ENCODE measurements at places on chromosomes 2 and 18.

GRCh38 chr2:31324016-31324633 is 90.2 kb downstream of the EHD3 start:
- DNase-seq: no peak

DNA sequence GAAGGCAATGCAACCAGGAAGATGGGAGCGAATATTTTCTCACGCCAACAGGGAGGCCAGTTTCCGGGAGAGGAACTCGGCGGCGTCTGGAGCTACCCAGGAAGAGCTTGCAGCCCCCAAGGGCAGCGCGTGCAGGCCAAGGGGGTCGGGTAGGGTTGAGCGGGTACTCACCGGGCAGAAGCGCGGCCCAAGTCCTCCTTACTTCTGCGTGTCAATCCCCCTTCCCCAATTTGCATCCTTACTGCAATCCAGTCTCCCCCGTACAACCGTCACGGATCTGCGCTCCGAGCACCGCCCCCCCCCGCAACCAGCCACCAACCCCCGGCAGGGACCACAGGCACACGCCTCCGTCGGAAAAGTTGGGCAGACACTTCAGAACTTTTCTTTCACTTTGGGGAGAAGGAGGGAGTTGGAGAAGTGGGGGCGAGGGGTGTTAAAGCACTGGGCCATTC is 1.3 kb downstream of the ATP8B1 start:
- no peak for DNase-seq

GRCh38 chr18:12336887-12337286 is 28.8 kb downstream of the TUBB6 start:
- no peak for DNase-seq

- DNase-seq: no peak
Observed at GRCh38 chr18:48926420-48926857, 24.3 kb downstream of the SMAD7 start.

- no peak for DNase-seq
Observed at GRCh38 chr18:31566576-31567306, 24.9 kb upstream of the TTR start.

DNA sequence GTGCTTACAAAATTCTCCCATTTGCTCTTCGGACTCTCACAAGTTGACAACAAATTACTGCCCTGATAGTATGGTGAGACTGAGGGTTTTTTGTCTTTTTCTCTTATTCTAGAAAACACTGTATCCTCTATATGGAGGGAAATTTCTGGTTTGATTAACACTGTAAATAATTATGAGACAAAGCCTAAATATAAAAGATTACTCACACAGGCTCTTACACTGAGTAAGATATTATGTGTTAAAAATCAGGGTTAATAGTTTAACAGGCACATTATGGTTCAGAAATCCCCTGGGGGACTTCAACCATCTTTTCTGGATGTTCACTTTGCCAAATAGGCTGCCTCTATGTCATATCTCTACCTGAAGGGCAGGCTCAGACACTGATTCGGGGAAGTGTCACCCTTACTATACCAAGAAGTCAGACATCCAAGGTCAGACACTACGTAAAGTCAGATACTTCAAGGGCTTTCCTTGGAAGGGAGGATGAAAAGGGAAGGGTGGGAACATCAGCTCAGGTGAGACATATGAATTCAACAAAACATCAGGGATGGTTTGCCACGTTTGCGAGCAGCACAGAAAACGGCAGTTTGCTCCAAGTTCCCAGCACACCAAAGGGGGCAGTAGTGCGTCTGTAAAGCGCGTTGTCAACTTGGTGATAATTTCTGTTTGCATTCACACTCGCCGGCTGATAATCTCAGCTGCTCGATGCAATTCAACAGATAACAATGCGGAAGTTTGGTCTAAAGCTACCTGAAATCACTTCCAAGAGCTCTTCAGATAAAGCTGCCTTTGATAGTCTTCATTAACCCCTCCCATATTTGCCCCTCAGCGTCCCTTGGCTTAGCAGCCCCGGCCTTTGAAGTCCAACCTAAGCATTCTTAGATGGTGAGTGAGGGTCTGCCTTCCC is 972 bp upstream of the RASGRP3 start:
- peak; percentile 78 for DNase-seq

GRCh38 chr2:161033059-161033660 is 127.1 kb upstream of the TANK start:
- DNase-seq: no peak

DNA sequence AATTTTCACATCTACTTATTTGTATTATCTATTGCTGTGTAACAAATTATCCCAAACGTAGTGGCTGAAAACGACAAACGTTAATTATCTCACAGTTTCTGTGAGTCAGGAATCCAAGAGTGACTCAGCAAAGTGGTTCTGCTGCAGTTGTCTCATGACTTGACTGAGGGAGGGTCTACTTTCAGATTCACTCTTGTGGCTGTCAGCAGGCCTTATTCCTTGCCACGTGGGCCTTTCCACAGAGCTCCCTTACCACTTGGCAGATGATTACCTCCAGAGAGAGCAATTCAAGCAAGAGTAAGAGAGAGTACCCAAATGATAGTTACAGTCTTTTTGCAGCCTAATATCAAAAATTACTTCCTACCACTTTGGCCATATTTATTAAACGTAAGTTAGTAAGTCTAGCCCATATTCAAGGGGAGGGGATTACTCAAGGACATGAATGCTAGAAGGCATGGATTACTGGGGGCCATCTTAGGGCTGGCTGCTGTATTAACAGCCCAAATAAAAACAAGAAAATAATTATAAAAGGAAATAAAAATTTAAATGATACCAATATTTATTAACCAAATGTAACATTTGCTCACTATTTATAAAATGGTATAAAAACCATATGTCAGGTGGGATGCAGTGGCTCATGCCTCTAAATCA is 48.7 kb upstream of the NBEAL1 start:
- DNase-seq: peak; percentile 84

GRCh38 chr2:105369777-105370690 is 28.8 kb downstream of the FHL2 start:
- DNase-seq: peak; percentile 58

- DNase-seq: peak; percentile 46
Observed at GRCh38 chr2:238513346-238513745, 86.6 kb downstream of the ASB1 start.

DNA sequence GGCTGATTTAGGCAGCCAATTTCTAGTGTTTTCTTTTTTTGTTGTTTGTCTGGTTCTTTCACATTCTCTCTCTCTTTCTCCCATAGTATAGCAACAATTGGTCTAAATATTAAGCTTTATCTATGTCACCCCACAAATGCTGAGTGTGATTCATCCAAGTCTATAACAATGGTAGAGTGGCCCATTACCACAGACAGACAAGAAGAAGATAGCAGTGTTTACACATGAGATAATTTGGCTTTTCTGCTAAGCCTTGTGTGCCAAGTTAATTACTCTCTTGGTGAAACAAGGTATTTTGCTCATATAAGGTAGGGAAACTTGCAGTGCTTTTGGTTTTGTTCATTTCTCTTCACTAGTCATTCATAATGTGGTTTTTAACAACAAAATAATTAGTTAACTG is 166.5 kb downstream of the SLC8A1 start:
- no peak for DNase-seq

DNA sequence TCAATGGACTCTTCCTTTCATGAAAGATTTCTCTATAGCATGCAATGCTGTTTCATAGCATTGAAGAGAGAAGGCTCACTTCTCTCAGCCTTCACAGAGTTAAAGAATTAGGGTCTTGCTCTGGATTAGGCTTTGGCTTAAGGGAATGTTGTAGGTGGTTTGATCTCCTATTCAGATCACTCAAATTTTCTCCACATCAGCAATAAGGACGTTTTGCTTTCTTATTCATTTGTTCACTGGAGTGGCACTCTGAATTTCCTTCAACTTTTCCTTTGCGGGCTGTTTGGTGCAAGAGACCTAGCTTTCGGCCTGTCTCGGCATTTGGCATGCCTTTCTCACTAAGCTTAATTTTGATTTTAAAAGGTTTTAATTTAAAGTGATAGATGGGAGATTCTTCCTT is 131.6 kb downstream of the RBMS1 start:
- DNase-seq: no peak

DNA sequence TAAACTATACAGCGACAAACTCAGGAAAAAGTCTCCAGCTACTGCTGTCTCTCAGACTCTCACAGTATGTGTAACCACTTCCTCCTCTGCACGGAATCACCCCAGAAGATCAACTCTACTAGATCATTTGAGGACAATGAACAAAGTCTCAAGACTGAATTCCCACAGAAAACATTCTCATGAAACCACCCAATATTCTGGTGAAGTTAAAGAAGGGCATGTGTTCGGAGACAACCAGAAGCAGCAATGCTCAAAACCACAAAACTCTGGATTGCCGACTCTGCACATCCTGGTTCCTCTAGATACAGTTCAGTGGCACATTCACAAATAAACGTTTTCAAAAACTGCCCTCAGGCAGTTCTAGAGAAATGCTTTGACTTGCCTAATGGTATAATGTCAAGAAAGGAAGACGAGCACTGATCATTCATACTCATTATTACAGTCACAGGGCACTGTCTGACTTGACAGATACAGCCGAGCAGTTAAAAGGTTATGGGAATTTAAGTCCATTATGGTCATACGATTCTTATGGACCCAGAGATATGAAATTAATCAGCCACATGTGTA is 91.9 kb upstream of the STK17B start:
- DNase-seq: no peak

- DNase-seq: no peak
Observed at GRCh38 chr18:50790948-50791347, 28.9 kb downstream of the MRO start.

DNA sequence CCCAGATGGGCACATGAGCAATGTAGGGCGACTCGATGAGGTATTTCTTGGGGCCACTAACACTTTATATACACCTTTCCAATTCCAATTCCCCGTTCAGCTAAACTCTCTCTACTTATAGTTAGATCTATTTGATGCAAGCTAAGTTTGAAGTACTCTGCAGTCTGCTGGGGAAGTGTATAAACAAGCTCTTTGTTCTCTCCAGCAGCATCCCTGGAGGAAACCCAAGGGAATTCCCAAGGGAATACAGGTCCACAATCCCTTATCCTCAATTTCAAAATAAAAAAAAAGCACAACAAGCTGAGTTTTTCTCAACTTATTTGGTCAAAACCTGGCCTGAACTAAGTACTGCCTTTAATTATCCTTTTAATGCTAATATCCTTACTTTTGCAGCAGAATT is 433.3 kb downstream of the NBAS start:
- no peak for DNase-seq

- DNase-seq: no peak
Observed at GRCh38 chr2:15200581-15200980, 360.6 kb downstream of the NBAS start.

DNA sequence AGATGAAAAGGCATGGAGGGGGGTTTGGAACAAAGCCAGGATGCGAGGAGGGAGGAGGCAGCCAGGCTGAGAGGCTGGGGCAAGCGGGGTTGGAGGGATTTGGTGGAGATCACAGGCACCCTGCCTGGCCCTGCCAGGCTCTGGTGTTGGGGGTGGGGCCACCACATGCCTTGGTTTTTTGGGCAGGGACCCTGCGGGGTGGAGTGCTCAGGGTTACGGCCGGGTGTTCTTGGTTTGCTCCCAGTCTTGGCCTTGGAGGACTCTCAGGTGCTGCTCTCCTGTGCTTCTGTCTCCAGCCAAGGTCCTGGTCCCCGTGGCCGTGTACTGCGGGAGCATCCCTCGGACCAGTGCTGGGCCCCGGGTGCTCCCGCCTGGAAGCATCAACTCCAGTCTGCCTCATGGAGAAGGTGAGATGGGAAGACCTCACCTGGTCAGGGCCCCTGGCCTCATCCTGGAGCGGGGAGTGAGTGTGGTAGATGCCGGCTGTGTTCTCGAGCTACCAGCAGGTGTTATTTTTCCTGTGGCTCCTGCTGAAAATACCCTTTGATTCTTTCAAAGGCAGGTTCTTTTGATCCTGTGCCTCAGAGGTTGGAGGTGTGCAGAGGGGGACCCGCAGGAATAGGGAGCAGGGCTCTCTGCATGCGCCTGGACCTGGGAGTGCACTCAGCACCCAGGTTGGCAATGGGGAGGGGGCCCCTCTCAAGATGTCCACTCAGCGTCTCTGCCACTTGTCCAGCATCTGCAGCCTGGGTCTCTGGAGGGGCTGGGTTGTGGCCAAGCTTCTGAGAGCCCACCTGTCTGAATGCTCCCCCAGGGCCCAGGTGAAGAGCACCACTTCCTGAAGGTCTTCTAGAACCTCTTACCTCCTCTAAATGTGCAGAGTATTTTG is 17.0 kb downstream of the TOGARAM2 start:
- no peak for DNase-seq

DNA sequence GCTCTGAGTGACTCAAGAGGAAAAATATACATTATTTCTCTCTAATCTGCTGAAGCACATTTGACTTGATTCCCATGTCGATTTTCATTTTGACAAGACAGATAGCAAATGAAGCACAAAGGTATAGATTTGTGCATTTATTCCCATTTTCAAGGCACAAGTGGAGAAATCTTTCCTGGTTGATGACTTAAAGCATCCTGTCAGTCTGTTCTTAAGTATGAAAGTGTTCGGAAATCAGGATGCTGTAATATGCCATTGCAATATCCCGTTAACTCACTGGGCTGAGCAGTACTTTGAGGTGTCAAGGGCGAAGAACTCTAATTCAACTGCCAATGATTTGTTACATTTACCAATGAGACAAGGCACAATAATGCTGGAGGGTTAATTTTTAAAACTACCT is 185.2 kb upstream of the LRP1B start:
- no peak for DNase-seq

DNA sequence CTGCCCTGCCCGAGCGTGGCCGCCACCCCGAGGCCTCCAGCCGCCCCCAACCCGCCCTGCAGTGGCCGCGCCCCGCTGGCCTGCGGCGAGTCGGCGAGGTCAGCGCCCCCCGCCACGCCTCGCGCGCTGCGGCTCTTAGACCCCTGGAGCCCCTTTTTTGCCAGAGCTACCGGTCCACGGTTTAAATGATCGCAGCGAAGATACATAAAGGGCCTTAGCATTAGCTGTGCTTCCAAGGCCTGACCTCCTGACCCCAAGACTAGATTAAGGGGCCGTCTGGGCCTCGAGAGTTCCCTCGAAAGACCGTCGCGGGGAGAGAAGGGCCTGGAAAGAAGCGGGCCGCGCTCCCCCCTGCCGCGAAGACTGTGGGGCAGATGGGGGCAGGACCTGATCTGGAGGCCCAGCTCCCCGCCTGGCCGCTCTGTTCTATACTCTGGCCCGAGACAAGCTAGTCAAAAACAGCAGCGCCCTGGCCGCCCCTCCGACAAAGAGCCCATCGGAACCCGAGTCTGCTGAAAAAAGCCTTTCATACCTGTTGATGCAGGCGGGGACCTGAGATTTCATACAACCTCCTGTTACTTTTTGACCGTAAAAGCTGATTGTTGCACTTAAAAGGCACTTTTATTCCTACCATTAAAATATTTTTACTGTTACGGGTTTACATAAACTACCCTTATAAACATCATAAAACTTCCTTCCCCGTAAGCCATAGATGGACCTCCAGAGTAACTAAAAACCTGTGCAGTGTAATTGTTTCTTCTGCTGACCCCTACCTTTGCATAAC is 68.7 kb upstream of the PSMD14 start:
- no peak for DNase-seq

GRCh38 chr18:2424420-2424819 is 146.9 kb downstream of the METTL4 start:
- no peak for DNase-seq

All from A549 (cell line).